ENCODE measurements at places on chromosomes 12 and 14.

GRCh38 chr12:67026487-67027246 lies 242.5 kb upstream of the CAND1 start:
- no peak for DNase-seq

DNA sequence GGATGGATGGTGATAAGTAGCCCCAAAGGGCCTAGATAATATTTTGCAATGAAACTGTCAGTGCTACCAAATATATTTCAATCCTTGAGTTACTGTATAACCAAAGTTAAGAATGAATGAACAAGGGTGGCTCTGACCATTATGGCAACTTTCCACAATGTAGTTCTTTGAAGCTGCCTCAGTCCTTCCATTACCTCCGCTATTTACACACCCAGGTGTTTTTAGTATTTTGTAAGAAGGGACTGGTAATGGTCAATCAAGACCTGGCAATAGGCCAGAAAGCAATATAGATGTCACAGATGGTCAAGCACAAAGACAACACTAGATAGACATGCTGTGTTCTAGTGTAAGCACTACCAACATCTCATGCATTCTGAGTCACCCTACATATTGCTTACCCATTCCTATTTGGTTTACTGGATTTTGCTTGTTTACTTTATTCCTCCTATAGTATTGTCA lies 16.3 kb downstream of the DUSP16 start:
- no peak for DNase-seq

DNA sequence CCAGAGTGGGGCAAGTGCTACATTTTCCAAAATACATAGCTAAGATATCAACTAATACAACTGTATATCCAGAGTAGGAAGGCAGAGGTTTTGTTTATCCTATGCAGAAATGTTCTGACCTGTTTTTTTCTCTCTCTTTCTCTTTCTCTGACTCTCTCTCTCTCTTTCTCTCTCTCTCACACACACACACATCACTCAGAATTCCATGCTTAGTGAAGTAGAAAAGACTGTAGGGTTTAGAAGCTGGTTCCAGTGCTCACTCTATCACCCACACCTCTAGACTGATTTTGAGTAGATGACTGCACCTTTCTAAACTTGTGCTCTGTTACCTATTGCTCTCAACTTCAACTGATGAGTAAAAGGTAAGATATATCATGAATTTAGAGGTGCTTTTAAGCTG lies 356.7 kb downstream of the LRIG3 start:
- DNase-seq, result no peak

DNA sequence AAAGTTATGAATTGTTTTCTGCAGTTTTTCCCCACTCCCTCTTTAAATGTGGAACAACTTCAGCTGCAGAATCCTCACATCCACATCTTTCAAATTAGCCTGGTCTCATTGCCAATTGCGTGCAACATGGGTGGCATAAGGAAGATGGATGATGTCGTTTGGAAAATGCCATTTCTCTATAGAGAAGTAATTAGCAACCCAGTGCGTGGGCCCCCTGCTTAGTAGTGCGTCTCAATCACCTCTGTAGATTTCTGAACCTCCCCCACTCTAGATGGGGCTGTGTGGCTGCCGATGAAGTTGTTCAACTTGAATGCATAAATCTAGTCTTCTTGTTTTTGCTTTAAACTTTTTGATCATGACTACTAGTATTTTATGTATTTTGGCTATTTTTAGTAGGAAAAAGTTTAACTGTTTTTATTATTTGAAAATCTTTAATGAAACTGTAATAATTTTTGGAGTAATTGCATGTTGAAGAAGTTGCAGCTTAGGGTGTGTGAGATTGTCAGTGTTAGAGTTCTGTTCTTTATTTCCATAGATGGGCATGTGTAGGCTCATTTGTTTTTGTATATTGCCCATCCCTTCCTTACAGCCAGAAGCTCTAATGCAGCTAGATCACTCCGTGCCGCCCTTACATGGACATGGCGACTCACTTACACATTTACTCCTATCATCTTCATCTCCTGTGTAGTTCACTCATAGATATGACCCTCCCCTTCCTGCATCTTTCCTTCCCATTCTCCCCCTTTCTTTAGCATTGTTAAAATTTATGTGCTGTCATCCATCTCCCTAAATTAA lies 358.2 kb downstream of the DIO2 start:
- DNase-seq, result no peak

- no peak for DNase-seq
Observed at GRCh38 chr14:57089901-57090300, 178.8 kb downstream of the EXOC5 start.

DNA sequence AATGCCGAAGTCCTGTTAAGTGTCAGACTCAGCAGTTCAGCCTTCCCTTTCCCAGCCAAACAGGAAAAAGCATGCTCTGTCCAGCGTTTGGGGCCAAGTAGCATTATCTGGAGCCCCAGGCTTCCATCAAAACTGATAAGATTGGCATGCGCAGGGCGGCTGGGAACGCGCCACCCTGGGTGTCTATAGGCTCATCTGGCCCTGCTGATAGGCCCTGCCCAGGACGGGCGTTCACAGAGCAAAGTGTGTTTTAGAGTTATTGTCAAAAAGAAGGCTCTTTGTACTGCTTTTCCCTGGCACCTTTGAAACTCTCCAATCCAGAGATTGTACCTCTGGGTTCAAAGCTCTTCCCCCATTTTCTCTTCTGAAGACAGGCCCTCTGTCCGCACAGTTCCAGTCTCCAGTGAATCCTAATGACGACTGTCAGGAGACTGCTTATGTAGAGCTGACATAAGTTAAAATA lies at the start of gene ART4:
Gene ART4 (minus strand): TSS at position 102 of the 463 bp plus-strand sequence. CDS start 413 bp downstream, outside the sequence.
- DNase-seq, result no peak

DNA sequence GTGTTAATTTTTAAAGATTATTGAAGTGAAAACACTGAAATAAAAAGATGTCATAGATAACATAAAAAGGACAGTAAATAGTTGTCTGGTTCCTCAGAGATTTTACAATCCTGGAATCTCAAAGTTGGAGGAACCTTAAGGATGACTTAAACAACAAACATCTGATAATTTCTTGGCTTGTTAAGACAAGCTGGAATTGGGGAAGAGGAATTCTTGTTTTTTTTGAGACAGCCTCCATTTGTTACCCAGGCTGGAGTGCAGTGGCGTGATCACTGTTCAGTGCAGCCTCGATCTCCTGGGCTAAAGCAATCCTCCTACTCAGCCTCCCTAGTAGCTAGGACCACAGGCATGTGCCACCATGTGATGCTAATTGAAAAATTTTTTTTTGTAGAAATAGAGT lies 2.3 kb downstream of the ZNF410 start:
- no peak for DNase-seq

GRCh38 chr12:97960225-97960624 lies 497.6 kb downstream of the RMST start:
- no peak for DNase-seq

DNA sequence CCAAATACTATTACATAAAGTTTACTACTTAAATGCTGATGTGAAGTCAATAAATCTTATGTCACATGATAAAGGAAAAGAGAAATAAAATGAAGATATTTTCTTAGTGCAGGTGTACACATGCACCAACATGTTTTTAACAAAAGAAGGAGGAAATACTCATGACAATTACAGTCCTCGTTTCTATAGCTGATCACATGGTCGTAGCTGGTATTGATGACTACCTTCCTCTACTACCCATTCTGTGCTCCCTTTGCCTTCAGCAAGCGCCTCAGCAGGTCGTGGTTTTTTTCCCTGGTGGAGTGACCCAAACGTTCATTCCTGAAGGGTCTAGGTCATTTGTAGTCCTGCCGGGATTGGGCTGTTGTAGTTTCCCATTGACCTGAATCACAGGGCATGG lies 25.4 kb upstream of the SLC10A1 start:
- DNase-seq, result no peak

DNA sequence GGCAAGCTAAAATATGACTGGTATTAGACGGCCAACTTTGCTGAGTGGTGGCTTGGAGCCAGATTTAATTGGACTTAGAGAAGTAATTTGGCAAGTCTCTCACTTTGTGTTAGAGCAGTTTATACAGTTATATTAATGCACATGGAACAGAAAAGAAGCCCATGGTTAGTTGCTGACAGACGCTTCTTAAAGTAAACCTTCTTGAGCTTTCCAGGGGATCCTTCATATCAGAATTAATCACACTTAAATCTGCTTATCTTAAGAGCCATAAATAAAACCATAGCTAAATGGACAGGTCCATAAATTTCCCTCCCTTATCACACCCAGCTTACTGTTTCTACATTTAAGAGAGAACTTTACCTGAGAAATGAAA lies 9.6 kb downstream of the GSG1 start:
- DNase-seq, result no peak

DNA sequence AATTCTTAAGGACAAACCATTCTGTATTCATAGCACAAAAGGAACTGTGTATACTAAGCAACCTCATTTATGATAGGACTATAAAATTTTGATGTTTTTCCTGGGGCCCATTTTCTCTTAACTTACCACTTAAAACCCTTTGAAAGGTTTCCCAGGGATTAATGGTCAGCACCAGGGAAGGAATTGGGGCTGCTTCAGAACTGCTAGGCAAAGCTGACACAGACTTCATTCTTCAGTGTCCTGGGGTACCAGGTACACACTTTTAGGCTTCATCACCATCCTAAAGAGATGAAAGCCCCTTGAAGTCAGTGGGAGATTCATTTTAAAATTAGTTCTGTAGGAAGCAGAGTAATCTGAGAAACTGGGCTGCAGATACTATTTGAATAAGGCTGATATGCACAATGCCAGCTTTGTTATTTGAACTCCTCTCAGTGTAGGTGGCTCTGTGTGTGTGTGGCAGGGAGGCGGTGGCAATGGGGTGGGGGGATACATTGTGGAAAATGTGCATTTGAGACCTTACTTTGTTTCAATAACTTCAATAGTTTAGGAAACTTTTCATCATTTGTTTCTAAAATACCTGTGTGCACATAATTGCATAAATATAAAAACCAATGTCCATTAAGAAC lies 329.3 kb upstream of the DCN start:
- DNase-seq, result no peak

GRCh38 chr14:22896760-22897159 lies 13.7 kb downstream of the REM2 start:
- DNase-seq, result no peak

DNA sequence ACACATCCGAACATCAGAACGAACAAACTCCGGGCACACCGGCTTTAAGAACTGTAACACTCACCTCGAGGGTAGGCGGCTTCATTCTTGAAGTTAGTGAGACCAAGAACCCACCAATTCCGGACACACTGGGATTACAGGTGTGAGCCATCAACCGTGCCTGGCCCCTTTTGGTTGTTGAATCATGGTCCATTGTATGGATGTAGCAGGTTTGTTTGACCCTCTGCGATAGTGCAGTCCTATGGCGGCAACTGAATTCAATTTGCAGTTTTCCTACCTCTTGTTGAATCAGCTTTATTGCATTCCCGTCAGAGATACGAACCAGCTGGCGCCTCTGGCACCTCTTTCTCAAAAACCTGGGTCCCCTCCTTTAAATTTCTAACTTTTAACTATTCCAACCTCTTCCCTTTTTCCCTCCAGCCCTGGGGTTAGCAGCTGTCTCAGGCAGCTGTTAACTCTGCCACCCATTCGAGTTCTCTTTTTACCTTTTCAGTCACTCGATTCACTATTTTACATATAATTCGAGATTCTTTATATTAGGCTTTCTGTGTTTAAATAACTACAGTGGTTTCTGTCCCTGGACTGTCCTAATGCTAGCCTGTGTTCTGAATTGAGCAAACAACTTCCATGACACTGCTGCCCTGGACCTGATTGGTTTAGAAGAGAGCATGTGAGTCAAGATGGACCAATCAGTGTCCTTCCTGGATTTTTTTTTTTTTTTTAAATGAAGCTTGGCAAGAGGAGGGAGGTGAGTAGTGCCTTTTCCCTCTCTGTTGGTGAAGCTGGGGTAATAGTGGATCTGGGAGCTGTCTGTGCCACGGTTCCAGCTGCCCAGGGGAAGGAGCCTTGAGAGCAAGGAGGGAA lies 261.5 kb downstream of the PCNX1 start:
- DNase-seq, result no peak

DNA sequence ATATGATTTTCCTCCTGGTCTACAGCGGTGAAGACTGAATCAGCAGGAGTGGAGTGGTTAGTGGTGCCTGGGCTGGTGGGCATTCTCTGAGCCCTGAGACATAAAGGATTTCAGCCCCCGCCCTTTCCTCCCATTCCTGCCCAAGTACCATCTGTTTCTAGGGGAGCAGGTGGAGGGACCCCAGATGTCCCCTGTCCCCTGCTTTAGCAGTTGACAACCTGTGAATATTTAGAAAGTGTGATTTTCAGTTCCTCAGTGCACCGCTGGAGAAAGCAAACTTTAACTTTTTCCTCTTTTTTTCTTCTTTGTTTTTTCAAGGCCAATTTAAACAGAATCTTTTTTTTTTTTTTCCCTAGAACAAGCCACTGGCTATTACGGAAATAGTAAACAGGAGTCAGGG lies 163.8 kb upstream of the MYL2 start:
- DNase-seq, result no peak

GRCh38 chr12:25615119-25615518 lies 62.0 kb upstream of the LMNTD1 start:
- DNase-seq, result no peak

DNA sequence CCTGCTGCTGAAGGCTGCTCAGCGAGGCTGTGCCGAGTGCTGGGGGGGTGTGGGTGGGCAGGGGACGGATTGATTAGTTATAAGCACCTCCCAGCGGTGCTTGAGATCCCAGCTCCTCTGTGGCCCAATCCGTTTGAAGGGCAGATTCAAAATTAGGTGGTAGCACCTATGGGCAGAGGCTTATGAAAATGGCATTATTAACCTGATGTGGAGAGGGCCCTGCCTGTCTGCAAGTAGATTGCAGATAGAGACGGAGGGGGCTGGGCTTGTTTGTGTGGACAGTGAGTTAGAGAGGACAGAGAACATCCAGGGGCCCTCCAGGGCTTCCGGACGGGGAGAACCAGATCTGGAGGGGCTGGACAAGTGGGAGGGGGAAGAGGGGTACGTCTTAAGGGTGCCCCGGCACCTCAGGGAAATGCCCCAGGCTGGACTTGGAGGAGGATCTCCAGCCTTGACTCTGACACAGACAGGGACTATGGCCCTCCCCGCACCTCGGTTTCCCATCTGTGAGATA lies at the start of gene RTL1:
Gene RTL1 (minus strand): TSS at position 51 of the 514 bp plus-strand sequence. CDS start 18,934 bp downstream, outside the sequence.
- no peak for DNase-seq

DNA sequence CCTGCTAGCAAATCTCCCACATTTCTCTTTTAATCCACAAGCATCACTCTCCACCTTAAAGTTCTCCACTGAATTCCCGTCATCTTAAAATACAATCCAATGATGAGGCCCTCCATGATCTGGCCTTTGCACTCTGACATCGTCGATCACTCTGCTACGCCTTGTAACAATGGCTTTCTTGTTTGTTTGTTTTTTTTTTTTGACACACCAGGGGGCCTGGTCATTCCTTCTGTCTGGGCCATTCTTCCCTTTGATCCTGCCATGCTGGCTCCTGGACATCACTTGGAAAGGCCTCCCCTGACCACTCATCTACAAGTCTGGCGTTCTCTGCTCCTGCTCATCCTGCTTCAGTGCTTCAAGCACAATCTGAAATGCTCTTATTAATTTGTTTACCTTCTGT lies 233.5 kb downstream of the PPM1H start:
- DNase-seq, result no peak
